Activated CD4-positive, CD25-positive, alpha-beta regulatory T cell treated with anti-CD3 and anti-CD28 coated beads, Interleukin-2, amount 50 U/mL, for 72 hours (primary cell): ENCODE measurements at places on chromosomes 7 and 10.

DNA sequence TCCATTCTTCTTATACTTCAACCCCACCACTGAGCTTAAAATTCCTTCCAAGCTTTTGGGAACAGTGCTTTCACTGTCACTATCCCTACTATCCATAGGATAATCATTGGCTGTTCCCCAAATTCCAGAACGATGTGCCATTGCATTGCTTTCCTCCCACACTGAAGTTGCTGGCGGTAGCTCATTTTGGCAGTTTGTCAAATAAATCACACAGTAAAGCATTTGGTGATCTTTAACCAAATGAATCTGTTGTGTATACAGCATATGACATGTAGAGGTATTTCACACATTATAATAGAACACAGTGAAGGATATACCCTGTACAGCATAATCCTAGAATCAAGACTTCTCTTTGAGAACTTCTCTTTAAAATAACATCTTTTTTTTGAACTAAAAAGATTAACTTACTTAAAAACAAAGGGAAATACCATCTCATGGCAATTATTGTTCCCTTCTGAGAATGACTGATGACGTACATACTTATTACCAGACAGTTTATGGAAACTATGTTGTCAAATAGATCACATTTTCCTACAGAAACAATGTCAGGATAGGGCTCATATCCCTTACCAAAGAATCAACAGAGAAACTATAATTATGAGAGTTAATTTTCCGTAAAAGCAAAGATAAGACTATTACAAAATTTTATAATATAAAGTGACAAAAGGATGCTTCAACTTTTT is 93.6 kb downstream of the CTNNA3 start:
- DNase-seq: no peak

- no peak for DNase-seq
Observed at GRCh38 chr7:30738026-30738915, 13.7 kb upstream of the INMT start.

DNA sequence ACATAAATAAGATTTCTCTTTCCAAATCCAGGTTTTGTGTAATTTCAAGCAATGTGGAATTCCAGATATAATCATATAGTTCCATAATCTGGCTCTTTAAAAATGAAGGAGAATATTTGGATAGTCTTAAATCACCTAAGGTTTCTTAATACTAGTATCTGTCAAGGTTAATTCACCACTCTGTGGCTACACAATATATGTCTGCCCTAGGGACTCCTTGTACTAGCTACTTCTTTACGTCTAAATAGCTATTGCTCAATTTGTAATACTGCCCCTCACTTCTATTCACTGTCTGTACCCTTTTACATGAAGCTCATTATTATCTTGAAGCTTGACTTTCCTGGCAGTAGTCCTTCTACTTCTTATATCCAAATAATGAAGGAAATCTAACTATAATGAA is 47.2 kb downstream of the CACNA2D1 start:
- DNase-seq: no peak

DNA sequence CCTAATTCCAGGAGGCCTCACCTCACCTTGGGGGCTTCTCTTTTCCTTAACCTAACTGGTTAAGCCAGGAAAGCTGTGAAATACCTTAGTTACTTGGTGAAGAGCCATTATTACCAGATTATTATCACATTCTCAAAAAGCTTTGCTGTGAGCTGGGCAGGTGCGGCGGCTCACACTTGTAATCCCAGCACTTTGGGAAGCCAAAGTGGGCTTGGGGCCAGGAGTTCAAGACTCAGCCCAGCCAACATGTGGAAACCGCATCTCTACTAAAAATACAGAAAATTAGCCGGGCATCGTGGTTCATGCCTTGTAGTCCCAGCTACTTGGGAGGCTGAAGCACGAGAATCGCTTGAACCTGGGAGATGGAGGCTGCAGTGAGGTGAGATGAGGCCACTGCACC is 102.4 kb upstream of the KLF6 start:
- DNase-seq: no peak

DNA sequence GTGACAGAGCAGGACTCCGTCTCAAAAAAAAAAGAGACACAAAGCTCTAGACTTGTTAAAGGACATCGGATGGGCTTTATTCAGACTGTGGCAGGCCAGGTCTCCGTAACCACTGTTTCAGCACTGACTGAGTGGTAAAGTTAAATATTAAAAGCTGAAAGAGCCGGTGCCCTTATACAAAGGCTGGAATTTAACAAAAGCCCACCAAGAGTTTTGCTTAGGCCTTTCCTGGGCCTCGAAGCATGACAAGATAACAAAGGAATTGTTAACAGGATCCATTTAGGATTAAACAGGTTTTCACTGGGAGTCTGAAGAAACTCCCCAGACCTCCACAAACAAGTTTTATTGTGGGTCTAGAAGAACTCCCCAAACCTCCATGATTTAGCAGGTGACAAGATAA is 727.8 kb downstream of the TYW1 start:
- DNase-seq: no peak

DNA sequence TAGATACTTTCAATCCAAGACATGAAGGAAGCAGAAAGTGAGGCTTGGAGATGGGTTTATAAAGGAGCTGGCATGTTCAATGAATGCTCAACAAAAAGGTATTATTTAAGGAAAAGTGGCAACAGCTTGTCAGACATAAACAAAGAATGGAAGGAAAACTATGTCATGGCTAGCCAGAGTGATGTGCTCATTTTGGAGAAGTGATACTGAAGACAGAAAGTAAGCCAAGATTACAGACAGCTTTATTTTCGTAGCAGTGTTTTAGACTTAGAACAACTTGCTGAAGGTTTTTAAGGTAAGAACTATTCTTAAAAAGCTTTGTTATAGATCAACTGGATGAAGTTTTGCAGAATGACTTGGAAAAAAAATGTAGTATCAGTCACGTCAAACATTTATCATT is 160.5 kb upstream of the FERD3L start:
- DNase-seq: no peak
